ENCODE measurements at places on chromosomes 5 and 9.

GRCh38 chr9:69678843-69679538, 6.8 kb upstream of the APBA1 start:
- DNase-seq: no peak

- DNase-seq: no peak
These were observed 917.0 kb downstream of the MAT2B start for GRCh38 chr5:164422400-164422799.

DNA sequence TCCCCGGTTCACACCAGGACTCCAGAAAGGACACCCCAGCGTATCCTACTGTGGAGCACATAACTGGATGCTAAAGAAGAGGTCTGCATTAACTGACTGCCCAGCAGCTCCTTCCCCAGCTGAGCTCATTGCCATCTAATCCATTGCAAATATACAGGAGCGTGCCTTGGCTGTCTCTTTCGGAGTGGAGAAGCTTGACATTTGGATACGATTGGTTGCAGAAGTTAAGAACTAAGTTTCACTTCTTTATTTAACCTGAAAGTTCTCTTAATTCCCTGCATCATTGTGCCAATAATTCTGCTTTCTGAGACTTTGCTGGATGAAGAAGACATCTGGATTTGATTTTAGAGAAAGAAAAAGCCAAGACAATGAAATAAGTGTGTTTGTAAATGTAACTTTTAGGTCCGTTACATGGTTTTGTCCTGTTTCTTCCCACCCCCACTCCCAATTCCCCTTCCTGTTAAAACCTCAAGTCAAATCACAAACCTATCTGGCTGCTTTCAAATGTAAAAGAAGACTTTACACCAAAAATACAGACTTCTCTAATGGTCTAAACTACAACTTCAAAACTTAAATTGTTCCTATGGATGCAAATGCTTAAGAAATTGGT, 33.9 kb downstream of the TAS2R1 start:
- DNase-seq: no peak

DNA sequence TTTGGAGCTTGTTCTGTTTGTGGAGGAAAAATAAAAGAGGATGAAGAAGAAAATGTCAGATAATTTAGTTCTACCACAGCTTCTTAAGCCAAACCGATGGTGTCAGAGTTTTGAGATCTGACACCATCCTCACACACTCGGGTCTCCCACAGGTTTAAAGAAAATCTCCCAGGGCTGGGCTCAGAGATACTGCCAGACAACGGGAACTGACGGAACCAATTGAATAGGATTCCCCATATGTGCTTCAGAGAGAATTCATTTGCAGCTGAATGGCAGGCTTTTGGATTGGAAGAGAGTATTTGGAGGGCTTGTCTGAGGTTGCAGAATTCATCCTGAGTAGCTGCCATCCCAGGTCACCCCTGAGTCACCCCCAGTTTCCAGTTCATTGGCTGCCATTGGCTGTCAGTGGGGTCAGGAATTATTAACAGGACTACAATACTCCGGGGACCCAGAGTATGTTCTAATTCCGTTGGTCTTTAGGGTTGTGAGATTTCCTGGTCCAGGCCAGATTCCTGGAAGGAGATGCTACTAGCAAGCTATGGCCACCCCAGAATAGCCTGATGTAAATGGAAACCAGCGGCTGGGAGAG, 131.3 kb downstream of the PDZD2 start:
- no peak for DNase-seq

DNA sequence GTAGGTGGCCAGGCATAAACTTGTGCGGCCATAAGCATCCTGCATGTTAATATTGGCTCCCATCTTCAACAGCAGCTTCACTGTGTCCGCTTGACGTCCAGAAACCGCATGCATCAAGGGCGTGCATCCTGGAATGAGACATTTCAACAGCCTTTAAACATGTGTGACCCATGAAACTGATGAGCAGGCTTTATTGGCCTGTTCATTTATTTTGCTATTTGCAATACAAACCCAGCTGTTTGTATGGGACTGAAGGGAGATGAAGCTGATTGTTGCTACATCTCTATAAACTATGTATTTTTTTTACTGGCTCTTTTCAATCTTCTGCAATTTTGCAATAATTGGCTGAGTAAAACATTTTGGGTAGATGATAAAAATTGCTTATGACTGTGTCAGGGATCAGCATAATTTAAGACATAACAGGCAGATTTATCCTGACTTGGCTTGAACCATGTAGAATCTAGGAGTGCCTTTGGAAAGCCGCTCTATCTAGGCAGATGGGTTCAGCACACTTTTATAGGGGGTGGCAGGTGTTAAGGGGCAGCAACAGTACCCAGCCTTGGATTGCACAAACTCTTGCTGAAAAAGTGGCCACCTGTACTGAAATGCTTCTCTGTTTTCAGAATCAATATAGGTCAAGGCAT, 56.9 kb downstream of the ANKRD55 start:
- DNase-seq: no peak

- no peak for DNase-seq
These were observed 24.8 kb upstream of the ANKRD33B start for GRCh38 chr5:10538789-10539686.

GRCh38 chr5:37604290-37604689, 225.2 kb downstream of the WDR70 start:
- no peak for DNase-seq

DNA sequence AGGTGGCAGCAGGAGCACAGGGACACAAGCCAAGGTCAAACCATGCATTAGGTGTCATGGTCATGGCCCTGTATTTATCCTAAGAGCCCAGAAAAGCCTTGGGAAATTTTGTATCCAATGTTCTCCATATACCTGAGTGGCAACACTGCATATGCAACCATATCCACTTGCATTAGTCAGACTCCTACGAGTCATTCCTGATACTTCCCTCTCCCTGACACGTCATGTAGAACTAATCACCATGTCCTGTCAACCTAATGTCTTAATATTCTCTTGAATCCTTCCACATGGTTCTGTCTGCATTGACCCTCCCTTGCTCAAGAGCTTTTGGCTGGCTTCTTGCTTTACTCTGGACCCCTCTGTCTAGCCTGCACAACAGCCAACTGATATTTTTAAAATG, 9.4 kb downstream of the SCGB3A2 start:
- DNase-seq: no peak

- DNase-seq: no peak
These were observed 123.9 kb downstream of the GHR start for GRCh38 chr5:42547141-42547540.

DNA sequence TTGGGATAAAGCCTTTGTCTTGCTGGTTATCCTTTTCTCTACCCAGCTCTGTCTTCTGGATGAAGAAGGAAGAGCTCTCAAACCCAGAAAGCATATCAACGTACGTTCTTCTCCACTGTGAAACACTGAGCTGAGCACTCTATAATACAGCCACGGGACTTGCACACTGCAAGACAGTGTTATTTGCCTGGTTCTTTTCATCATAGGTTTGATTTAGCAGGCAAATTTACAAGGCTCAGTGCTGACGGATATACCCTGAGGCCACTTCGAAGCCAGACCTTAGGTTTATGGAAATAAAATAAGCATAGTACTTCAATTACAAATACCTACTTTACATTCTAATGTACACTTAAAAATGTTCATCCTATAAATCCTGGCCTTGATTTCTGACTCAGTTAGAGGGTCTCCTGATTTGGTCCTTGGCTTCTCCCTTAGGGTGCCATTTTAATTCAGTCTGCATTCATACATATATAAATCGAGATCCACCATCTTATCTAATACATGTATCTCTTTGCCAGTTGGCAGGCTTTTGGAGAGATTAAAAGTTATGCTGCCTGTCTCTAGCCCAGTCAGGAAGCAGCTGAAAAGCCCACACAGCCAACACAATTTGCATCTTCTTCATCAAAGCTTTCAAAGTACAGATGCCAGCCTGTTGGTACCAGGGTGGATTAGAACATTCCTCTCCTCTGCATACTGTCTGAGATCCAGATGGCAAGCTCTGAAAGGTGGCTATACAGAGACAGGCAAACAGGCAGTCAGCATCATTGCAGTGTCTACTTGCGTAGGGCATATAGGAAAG, 194.4 kb downstream of the DEPDC1B start:
- no peak for DNase-seq

- no peak for DNase-seq
These were observed 24.1 kb upstream of the OTP start for GRCh38 chr5:77662635-77663034.

GRCh38 chr9:88433583-88434255, 45.5 kb downstream of the SPIN1 start:
- DNase-seq: no peak

DNA sequence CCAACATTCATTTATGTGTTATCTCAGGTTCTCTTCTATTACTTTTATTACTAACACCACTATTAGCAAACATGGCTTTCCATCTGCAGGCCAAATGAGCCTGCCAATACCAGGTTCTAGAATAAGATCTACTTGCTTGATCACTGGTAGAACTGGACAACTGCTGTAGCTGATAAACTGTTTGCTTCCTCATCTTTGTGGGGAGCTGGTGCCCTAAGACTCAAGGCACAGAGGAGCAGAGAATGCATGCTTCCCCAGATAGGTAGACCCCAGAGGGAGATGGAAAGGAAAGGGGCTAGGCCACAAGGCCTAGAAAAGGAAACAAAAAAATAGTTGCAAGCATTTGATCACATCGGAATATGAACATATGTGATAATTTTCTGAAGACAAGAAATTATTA, 30.7 kb upstream of the AUH start:
- DNase-seq: no peak

- no peak for DNase-seq
These were observed 136.7 kb downstream of the GCNT1 start for GRCh38 chr9:76595645-76596044.

GRCh38 chr9:37836386-37836785, 35.8 kb downstream of the DCAF10 start:
- no peak for DNase-seq

DNA sequence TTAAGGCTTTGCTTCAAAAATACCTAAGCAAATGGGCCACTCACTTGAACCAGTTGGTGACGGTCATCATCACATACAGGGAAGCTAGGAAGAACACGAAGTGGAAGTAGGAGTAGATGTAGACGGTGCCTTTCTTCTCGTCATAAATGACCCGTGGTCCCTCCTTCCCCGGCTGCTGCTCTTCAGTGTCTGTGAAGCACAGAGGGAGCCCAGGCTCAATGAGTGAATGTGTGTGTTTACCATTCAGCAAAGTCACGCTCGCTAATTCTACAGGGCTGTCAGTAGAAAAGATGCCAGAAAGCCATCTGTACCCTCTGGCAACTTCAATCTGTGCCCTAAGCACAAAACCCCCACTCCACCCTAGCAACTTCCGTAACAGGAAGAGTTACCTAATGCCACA, 109.8 kb downstream of the SERINC5 start:
- DNase-seq: no peak

- no peak for DNase-seq
These were observed 14.1 kb downstream of the MAN2A1 start for GRCh38 chr5:109703829-109704228.

DNA sequence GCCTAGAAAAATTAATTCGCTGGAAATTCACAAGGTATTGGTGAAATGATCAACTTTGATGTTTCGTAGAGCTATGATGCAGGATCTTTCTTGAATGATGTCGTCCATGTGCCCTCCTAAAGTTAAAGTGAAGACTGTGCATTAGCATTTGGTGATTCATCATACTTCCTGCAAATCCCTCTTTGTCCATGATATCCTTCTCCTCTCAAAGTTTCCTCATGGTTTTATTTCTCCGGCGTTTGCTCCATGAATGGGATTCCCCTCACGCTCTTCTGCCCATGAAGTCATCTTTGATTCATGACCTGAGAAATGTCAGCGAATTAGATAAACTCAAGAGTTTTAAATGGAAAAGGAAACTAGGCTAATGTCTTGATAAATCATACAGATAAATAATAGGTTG, 372.7 kb downstream of the PSAT1 start:
- no peak for DNase-seq

GRCh38 chr5:36897616-36898015, 21.0 kb downstream of the NIPBL start:
- DNase-seq: no peak
